ENCODE measurements at places on chromosomes 13 and 19.

- DNase-seq: no peak
Observed at GRCh38 chr19:41784743-41785142, 11.6 kb upstream of the CEACAM3 start.

GRCh38 chr19:14968247-14968646, 11.4 kb downstream of the SLC1A6 start:
- DNase-seq: no peak

- no peak for DNase-seq
Observed at GRCh38 chr19:48509467-48510194, 2.0 kb downstream of the LMTK3 start.

DNA sequence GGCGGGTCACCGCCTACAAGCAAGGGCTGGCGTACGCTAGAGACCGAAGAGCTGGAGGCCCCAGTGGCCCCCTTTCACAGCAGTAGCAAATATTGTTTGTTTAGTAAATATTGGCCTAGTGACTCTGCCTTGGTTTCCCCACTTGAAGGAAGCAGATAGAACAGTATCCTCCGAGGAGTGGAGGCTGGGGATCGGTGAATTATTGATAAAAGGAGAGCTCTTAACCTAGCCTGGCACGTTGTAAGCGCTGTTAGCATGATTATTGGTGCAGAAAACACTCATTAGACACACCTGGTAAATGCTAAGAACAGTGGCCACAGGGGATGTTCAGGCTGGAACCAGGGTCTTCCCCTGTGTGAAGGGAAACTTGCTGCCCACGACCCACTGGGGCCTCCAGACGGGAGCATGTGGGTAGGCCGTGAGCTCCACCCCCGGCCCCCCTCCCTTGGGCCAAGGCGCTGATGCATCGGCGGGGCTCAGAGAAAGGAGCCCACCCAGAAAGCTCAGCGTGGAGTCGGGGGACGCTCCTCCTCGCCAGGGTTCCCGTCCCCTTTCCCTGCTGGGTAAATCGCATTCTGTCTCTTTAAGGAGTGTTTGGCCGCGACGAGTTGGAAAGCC, 2.3 kb downstream of the IER2 start:
- no peak for DNase-seq

- no peak for DNase-seq
Observed at GRCh38 chr19:54017261-54017660, 25.8 kb downstream of the CACNG6 start.

- DNase-seq: no peak
Observed at GRCh38 chr19:15257782-15258181, 25.5 kb upstream of the EPHX3 start.

DNA sequence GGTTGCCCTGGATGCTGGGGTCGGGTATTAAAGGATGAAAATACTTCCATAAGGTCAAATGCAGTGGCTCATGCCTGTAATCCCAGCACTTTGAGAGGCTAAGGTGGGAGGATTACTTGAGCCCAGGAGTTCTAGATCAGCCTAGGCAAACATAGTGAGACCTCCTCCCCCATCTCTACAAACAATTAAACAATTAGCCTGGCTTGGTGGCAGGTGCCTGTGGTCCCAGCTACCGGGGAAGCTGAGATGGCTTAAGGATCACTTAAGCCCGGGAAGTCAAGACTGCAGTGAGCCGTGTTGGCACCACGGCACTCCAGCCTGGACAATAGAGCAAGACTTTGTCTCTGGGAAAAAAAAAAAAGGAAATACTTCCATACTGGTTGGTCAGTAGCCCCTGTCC, 1.5 kb downstream of the KLK11 start:
- no peak for DNase-seq

GRCh38 chr13:102907016-102907756, 61.4 kb downstream of the ERCC5 start:
- no peak for DNase-seq

GRCh38 chr19:7191946-7192691, 102.1 kb downstream of the INSR start:
- no peak for DNase-seq

DNA sequence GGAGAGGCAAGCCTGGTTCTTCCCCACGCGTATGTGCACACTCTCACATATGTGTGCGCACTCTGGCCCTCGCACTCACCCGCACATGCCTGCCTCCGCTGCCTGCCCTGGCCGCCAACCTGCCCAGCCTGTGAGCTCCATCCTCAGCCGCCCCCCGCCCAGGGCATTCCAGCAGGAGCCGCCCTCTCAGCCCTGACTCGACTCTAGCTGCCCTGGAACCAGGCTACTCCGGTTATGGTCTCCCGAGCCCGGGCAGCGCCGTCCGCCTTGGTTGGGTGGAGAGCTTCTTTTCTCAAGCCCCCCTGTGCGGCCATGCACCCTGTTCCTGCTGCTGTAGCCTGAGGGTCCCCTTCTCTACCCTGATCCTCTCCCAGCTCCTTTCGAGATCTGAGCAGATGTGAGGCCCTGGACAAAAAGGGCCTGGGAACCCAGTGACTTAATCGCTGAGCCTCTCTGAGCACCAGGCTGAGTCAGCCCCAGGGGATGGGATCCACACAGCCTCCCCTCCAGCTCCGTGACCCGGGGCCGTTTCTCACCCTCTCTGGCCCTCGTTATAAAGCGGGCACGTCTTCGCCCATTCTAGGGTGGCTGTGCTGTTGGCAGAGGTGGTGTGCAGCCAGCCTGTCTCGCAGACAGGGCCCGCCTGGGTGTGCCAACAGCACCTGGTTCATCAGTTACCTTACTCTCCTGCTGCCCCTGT, 191.5 kb downstream of the TEX29 start:
- DNase-seq: no peak

- DNase-seq: no peak
Observed at GRCh38 chr19:9354651-9355050, 8.2 kb upstream of the ZNF177 start.

DNA sequence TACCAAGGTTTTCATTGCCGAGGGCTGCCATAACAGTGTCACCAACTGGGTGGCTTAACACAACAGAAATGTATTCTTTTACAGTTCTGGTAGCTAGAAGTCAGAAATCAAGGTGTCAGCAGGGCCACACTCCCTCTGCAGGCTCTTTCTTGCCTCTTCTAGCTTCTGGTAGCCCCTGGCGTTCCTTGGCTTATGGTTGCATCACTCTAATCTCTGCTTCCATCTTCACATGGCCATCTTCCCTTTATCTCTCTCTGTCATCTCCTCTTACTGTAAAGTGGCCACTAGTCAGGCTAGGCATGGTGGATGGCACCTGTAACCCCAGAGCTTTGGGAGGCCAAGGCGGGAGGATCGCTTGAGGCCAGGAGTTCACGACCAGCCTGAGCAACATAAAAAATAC, 38.0 kb upstream of the MRI1 start:
- no peak for DNase-seq

GRCh38 chr13:47433461-47434005, 536.7 kb upstream of the HTR2A start:
- no peak for DNase-seq

DNA sequence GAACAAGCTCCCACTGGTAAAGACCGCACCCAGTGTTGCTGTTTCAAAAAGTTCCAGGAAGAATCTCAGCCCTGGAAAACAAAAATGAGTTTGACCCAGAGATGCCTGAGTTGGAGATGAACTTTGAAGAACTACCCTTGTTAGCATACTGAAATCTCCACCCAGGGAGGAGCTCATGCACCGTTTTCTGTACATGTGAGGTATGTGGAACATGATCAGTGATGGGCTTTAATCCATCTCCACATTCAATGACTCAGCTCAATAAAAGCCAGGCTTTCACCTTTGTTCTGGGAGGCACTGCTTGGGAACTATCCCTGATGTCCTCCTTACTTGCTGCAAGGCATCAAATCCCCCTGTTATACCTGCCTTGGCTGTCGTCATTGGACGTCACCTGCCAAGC, 279.9 kb downstream of the UQCRFS1 start:
- DNase-seq: no peak

DNA sequence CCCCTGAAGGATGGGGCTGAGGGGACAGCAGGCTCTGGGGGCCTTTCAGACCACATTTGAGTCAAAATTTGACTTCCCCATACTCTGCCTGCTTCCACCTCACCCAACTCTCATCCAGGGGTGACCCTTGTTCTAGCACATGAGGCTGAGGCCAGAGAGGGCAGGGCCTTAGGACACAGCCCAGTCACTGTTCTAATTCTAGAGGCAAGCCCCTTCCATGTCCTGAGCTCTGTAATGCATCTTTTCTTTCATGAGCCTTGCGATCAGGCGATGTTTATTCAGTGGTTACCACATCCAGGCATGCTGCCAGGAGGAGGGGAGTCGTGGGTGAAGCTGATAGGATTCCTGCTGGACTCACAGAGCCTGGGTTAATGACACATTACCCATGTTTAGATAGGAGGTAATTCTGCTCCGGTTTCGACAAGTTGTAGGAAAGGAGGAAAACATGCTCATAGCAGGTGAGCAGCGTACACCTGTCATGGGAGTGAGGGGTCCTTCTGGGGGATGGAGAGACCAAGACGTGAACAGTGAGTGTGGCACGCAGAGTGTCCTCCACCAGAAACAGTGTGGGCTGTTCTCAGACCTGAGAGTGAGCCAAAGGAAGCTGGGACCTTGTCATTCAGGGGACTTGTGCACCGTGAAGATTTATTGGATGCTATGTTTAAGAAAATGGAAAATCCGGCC, 9.3 kb downstream of the RPS9 start:
- DNase-seq: peak; percentile 68

GRCh38 chr19:8703223-8703622, 4.6 kb upstream of the ACTL9 start:
- DNase-seq: no peak

GRCh38 chr13:24307211-24308067, 1.9 kb upstream of the C1QTNF9 start:
- no peak for DNase-seq

DNA sequence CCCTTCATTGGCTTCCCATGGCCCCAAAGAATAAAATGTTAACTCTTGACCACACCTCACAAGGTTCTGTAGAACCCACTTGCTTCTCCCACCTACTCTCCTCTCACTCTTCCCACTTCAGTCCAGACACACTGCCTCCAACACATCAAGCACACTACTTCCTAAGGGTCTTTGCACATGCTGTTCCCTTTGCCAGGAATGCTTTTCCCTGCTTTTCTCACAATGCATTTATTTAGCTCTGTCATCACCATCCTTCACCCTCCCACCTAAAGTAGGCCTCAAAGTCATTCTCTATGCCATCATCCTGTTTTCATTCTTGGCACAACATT, 7.9 kb downstream of the IFNL1 start:
- no peak for DNase-seq

GRCh38 chr19:2343289-2343982, 15.0 kb downstream of the SPPL2B start:
- no peak for DNase-seq

- DNase-seq: no peak
Observed at GRCh38 chr13:94020426-94020825, 459.1 kb downstream of the DCT start.

- no peak for DNase-seq
Observed at GRCh38 chr13:31369213-31369612, 169.4 kb downstream of the B3GLCT start.

DNA sequence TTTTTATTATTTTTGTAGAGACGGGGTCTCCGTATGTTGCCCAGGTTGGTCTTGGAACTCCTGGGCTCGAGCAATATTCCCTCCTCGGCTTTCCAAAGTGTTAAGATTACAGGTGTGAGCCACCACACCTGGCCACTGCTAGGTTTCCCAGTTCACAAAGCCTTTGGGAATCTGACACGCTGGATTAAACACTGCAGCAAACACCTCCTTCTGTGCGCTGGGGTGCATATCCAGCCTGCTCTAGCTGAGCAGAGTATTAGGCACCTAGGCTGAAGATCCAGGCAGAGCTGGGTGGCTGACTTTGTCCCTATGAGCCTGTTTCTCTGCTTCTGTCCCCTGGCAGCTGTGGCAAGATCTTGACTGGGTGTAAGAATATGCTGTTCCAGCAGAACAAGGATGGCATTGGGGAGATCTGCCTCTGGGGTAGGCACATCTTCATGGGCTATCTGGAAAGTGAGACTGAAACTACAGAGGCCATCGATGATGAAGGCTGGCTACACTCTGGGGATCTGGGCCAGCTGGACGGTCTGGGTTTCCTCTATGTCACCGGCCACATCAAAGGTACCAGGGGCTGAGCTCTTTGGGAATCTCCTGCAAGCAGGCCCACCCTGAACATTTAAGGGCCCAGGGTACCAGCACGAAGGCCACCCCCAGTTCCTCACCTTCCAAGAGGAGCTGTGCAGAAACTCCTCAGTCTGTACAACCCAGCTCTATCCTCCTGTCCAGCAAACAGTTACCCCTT, 49.8 kb downstream of the ACSBG2 start:
- DNase-seq: no peak

DNA sequence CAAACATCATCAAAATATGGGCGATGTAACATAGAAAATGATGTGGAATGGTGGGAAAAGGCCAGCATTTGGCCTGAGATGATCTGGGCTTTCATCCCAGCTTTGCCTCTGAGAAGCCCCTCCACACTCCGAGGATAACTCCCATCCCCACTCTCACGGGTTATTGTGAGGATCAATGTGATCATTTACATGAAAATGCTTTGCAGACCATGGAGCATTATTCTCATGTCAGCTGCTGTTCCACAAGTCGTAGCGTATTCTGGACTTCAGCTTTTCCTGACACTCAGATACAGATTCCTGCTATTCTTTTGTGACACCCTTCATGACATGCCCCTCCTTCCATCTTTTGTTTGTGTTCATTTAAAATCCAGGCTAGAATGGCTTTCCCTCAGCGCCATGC, 86.5 kb downstream of the NUFIP1 start:
- no peak for DNase-seq

- peak; percentile 74 for DNase-seq
Observed at GRCh38 chr19:33740811-33741396, 55.8 kb upstream of the KCTD15 start.

GRCh38 chr19:19460761-19461265, 54.5 kb downstream of the TSSK6 start:
- no peak for DNase-seq

- DNase-seq: no peak
Observed at GRCh38 chr13:98665638-98665995, 86.9 kb downstream of the SLC15A1 start.

GRCh38 chr13:65400702-65401101, 1829.4 kb downstream of the PCDH9 start:
- DNase-seq: no peak

GRCh38 chr19:56348289-56348877, 33.7 kb upstream of the ZSCAN5A start:
- DNase-seq: peak; percentile 68

GRCh38 chr19:2048959-2049740, 1.9 kb downstream of the MKNK2 start:
- no peak for DNase-seq

GRCh38 chr13:41426047-41426446, 31.3 kb upstream of the RGCC start:
- no peak for DNase-seq

DNA sequence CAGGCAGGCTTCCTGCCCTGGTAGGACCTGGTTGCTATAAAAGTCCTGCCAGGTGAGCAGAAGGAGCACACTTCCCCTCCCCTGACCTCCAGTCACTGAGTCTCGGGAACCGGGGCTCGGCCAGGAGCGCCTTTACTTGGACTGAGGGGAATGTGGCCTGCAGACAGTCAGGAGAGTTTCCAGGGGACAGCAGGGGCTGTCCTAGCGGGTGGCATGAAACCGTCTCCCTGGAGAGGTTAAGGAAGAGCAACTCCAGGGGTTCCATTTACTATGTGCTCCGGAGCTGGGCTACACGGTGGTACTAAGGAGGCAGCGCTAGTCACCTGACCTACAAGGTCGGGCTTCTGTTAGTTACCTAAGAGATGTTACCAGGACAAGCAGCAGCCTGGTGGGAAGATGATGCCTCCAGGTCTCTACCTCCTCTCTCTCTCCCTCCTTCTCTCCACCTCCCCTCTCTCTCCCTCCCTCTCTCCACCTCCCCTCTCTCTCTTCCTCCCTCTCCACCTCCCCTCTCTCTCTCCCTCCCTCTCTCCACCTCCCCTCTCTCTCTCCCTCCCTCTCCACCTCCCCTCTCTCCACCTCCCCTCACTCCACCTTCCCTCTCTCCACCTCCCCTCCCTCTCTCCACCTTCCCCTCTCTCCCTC, 4.1 kb upstream of the CNOT3 start:
- DNase-seq: no peak
